ENCODE measurements at places on chromosomes 1 and 21.

DNA sequence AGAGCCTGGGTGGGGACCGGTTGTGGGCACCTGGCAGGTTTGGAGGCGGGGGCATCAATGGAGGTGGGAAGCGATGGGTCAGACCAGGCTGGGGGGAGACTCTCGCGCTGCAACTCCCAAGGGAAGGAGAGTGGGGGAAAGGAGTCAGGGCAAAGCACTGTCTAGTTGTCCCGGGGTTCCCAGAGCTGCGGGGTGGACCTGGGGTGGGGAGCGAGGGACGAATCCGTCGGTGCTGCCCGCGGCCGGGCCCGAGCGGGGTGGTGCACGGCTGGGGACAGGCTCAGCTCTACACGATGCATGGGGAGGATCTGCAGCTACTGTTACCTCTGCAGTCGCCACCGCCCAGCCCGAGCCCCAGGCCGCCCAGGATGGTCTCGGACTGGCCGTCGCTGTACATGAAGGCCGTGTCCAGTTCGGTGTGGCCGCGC, 427 bp downstream of the AKR7A2 start:
- no peak for DNase-seq

DNA sequence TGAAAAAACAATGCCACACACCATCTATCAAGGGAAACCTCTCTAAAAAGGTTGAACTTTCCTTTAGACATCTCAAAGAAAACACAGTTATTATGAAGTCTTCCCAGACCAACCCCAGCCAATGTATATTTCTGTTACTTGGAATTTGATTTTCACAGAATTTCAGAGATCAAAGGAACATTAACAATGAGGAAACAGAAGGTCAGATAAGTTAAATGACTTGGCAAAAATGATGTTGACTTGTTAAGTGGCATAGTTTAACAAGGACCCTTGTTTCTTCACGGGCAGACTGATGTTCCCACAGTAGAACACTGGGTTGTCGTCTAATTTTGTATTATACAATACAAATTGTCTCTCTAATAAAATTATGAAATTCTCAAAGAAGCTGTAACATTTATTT, 29.0 kb downstream of the NME7 start:
- no peak for DNase-seq

DNA sequence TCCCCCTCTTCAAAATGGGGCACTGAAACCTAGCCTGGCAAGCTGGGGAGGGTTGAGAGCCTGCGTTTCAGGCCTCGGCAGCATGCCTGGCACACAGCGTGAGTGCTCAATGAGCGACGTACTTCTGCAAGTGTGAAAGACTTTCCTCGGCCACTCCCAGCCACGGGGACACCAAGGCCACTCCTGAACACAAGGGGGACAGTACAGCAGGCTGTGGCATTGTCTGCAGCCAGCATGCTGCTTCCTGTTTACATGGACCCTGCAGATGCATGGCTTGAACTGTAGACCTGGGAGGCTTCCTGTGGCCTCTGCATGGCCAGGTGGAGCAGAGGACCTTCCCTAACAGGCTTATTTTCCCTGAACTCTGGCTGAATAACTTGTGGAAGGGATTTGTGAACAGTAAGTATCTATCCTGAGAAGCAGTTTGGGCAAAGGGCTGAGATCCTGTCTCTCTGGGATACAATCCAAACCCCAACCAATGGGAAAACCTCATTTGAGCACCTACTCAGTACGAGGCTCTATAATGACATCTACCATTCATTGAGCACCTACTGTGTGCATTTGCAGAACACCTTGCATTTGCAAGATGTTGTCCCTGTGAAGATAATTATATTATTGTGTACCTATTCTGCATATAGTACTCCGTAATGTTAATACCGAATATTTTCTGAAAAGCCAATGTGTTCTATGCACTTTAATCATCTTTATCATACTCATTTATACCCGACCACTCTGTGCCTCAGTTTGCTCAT, 9.9 kb upstream of the HSPG2 start:
- no peak for DNase-seq

GRCh38 chr1:67738401-67738800, 53.4 kb downstream of the GADD45A start:
- DNase-seq = no peak

DNA sequence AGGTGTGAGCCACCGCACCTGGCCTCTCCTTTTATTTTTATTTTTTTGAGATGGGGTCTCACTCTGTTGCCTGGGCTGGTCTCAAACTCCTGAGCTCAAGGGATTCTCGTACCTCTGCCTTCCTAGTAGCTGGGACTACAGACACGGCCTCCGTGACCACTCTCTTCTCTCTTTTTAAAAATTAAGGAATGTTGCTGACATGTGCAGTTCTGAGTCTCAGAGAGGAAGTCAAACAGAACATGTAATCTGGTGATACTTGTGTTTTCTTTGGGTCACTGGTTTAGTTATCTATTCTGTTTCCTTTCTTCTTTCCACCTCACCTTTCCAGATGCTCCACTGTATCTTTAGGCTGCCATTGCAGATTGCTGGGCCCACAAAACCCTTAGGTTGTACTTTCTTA, 2.7 kb downstream of the WDTC1 start:
- no peak for DNase-seq

DNA sequence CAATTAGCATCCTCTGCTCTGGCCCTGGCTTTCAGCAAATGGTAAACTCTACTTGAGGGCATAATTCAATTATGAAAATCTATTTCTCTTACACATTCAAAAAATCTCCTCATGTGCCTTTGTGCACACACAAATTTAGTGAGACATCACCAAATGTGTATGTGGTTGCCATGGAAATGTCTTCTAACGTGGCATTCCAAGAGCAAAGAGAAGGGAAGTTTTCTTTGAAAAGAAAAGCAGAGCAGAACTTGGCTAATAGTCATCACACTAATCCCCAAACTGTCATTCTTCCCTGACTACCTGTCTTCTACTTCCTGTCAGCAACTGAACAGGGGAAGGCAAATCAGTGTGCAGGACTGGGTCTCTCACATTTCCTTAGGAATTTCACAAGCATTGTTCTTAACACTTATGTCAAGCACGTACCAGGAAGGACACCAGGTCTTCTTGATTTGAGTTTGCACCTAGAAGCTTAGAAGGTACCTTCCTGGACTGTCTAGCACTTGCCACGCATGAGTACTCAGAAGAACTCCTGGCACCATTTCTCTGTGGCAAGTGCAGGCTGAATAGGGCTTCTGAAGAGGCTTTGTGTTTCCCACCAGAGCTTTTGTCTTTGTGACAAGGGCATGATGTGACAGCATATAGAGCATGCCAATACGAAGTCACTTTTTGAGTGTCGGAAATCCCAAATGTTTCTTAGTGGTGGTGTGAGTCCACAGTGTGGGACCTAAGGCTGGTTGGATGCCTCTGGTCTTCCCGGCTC, 32.3 kb downstream of the MAN1C1 start:
- no peak for DNase-seq

DNA sequence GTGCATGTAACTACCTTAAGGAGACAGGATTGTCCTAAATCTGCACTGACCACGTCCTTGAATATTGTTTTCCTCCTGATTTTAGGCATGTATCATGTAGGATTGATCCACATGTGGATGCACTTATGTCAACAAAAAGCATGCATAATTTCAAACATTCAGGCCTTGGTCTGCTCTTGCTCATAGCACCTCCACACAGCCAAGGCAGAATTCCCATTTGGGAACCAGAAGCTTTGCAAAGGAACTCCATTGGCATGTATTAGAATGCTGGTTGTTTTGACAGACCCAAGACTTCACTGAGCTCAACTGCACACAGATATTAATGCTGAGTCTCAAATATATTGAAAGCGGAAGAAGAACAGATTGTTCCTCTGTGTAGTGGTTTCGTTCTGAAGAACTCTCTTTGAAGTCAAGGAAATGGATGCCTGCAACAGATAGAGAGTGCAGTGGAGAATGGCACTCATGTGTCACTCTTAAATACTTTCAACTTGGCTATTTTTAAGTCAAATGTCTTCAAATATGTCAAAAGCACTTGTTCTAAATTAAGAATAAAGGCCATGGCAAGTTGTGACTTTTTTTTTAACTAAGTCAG, 387.6 kb downstream of the LTN1 start:
- DNase-seq = no peak

DNA sequence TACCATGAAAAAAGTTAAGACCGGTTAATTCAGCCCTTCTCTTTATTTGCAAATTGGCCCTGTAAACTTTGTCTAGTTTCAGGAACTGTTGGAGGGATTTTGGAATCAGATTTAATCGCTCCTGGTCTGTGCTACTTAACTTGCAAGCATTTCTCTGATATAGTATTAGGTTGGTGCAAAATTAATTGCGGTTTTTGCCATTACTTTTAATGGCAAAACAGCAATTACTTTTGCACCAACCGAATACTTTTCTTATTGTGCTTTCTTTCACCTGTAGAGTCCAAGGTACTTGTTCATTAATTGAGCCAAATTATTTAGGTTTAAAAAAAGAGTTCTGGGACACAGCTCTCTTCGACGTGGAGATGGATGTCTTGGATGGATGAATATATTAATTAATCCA, 92.8 kb upstream of the HNRNPU start:
- no peak for DNase-seq

DNA sequence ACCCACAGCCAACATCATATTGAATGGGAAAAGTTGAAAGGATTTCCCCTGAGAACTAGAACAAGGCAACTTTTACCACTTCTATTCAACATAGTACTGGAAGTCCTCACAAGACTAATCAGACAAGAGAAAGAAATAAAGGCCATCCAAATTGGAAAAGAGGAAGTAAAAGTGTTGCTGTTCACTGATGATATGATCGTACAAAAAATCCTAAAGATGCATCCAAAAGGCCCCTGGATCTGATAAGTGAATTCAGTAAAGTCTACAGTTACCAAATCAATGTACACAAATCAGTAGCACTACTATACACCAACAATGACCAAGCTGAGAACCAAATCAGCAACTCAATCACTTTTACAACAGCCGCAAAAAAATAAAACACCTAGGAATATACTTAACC, 28.3 kb downstream of the RAB3GAP2 start:
- DNase-seq = no peak

All from activated B cell treated with CpG ODN at 0.5 μM for 24 hours (primary cell).